Activated CD4-positive, alpha-beta memory T cell treated with anti-CD3 and anti-CD28 coated beads for 36 hours (primary cell): ENCODE measurements at places on chromosomes 2 and 18. TPM values are rescaled to one million over a fixed set of nuclear protein-coding genes. Genes with fewer than 3 reads are reported as not detected.

The RNF152 gene
- total RNA-seq, result 0.12 TPM

- H3K4me1 ChIP-seq, result no peaks in the 10 kb centered on the region
- H3K36me3 ChIP-seq, result no peaks in the 10 kb centered on the region
- H3K27me3 ChIP-seq, result peaks cover 11% of the 10 kb centered on the region
- no peak for DNase-seq
- no peak overlapping the region for H3K27ac ChIP-seq
Observed at GRCh38 chr18:76231402-76231801, 263.6 kb downstream of the ZNF516 start.

The CD8B gene
- total RNA-seq, result 0.87 TPM

DNA sequence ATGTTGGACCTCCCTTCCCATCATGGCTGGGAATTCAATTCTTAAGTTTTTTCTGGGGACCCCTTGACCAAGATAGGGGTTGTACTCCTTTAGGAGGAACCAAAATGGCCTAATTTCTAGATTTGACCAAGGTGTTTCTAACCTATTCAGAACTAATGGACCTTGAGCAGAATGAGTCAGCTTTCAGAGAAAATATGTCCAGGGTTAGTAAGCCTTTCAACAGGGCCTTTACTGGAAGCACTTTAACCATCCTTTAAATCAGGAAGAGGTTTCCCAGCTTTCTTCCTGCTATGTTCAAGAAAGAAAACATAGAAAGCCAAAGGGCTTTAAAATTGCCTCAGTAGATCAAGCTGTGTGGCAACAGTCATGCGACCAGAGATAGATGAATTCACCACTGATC is 1184.9 kb upstream of the ACVR2A start:
- no peaks in the 10 kb centered on the region for H3K27me3 ChIP-seq
- no peak overlapping the region for H3K4me3 ChIP-seq
- no peaks in the 10 kb centered on the region for H3K4me1 ChIP-seq
- no peak overlapping the region for H3K27ac ChIP-seq

- H3K27me3 ChIP-seq, result peaks cover 66% of the 10 kb centered on the region
- H3K27ac ChIP-seq, result no peak overlapping the region
- peak overlapping the region; percentile 5 for H3K4me3 ChIP-seq
- H3K36me3 ChIP-seq, result no peaks in the 10 kb centered on the region
- no peak for DNase-seq
Observed at GRCh38 chr18:22167091-22167470, 2.3 kb upstream of the GATA6 start.

The CFC1 gene
- not detected for total RNA-seq

The DSG4 gene
- not detected for total RNA-seq

GRCh38 chr2:111710085-111710484 is 173.9 kb downstream of the ANAPC1 start:
- H3K27me3 ChIP-seq, result peaks cover 29% of the 10 kb centered on the region
- H3K27ac ChIP-seq, result no peak overlapping the region
- H3K4me3 ChIP-seq, result no peak overlapping the region
- H3K4me1 ChIP-seq, result peaks cover 29% of the 10 kb centered on the region

DNA sequence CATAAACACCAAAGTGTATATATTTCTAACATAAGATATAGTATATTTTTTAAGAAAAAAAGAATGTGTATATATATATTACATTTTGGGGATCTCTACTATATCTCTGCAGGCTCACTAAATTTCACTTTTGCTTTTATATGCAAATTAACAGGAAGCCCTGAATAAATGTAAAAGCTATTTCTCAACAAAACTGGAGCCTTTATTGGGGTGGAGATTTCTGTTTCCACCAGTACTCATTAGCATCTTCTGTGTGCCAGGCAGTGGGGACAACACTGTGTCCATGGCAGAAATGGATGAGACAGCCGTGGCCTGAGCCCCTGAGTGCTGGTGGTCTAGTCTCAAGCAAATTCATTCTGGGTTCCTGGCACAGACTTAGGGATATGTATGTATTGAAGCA is 41.3 kb downstream of the C18orf63 start:
- DNase-seq, result no peak
- peaks cover 7% of the 10 kb centered on the region for H3K27me3 ChIP-seq
- no peaks in the 10 kb centered on the region for H3K36me3 ChIP-seq
- H3K4me1 ChIP-seq, result peaks cover 6% of the 10 kb centered on the region
- H3K27ac ChIP-seq, result no peak overlapping the region

DNA sequence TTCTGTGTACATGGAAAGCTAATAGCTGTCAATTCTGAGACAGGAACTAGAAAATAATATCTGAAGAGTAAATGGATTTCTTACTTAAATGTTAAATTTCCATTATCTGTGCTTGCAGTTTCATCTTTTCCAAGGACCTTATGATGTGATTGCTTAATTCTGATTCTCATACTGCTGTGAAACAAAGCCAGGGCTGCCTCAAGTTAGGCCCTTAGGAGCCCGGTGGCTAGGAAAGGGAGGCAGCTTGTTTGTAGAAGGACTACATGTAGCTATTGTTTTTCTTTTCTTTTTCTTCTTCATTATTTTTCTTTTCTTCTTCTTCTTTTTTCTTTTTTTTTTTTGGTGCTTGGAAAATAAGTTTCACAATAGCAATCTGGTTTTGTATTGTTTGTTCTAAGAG is 50.5 kb downstream of the XRCC5 start:
- no peak overlapping the region for H3K4me3 ChIP-seq
- DNase-seq, result no peak
- peaks cover 5% of the 10 kb centered on the region for H3K4me1 ChIP-seq
- H3K36me3 ChIP-seq, result peaks cover 74% of the 10 kb centered on the region

- H3K4me1 ChIP-seq, result no peaks in the 10 kb centered on the region
- no peak overlapping the region for H3K4me3 ChIP-seq
- no peaks in the 10 kb centered on the region for H3K27me3 ChIP-seq
- H3K36me3 ChIP-seq, result no peaks in the 10 kb centered on the region
- H3K27ac ChIP-seq, result no peak overlapping the region
Observed at GRCh38 chr2:34736482-34736881, 1137.4 kb upstream of the FAM98A start.

- H3K4me3 ChIP-seq, result no peak overlapping the region
- no peaks in the 10 kb centered on the region for H3K4me1 ChIP-seq
- H3K36me3 ChIP-seq, result no peaks in the 10 kb centered on the region
- DNase-seq, result no peak
- H3K27me3 ChIP-seq, result no peaks in the 10 kb centered on the region
- no peak overlapping the region for H3K27ac ChIP-seq
Observed at GRCh38 chr2:41137031-41137430, 685.1 kb upstream of the SLC8A1 start.

GRCh38 chr18:2776601-2777000 is 70.2 kb upstream of the EMILIN2 start:
- H3K27ac ChIP-seq, result no peak overlapping the region
- H3K4me1 ChIP-seq, result no peaks in the 10 kb centered on the region
- H3K27me3 ChIP-seq, result no peaks in the 10 kb centered on the region
- H3K36me3 ChIP-seq, result peaks cover 53% of the 10 kb centered on the region
- DNase-seq, result no peak

The IL37 gene
- not detected for total RNA-seq

The FAM228A gene
- total RNA-seq, result 0.12 TPM

GRCh38 chr2:98025481-98026037 is 29.8 kb upstream of the TMEM131 start:
- H3K4me1 ChIP-seq, result peaks cover 18% of the 10 kb centered on the region
- DNase-seq, result no peak
- no peak overlapping the region for H3K27ac ChIP-seq
- H3K27me3 ChIP-seq, result peaks cover 6% of the 10 kb centered on the region
- no peak overlapping the region for H3K4me3 ChIP-seq

The PRPF40A gene
- total RNA-seq, result 128 TPM

The IL1RL2 gene
- total RNA-seq, result 1.1 TPM

The TNS1 gene
- 0.92 TPM for total RNA-seq

- H3K4me3 ChIP-seq, result no peak overlapping the region
- no peak for DNase-seq
- peaks cover under 1% of the 10 kb centered on the region for H3K4me1 ChIP-seq
- H3K27ac ChIP-seq, result no peak overlapping the region
Observed at GRCh38 chr2:171723716-171724683, 36.7 kb downstream of the DYNC1I2 start.

- peaks cover 8% of the 10 kb centered on the region for H3K27me3 ChIP-seq
- peaks cover 5% of the 10 kb centered on the region for H3K4me1 ChIP-seq
- no peak for DNase-seq
- no peak overlapping the region for H3K4me3 ChIP-seq
Observed at GRCh38 chr2:47737191-47737975, 45.6 kb upstream of the MSH6 start.

The ALKAL2 gene
- not detected for total RNA-seq

DNA sequence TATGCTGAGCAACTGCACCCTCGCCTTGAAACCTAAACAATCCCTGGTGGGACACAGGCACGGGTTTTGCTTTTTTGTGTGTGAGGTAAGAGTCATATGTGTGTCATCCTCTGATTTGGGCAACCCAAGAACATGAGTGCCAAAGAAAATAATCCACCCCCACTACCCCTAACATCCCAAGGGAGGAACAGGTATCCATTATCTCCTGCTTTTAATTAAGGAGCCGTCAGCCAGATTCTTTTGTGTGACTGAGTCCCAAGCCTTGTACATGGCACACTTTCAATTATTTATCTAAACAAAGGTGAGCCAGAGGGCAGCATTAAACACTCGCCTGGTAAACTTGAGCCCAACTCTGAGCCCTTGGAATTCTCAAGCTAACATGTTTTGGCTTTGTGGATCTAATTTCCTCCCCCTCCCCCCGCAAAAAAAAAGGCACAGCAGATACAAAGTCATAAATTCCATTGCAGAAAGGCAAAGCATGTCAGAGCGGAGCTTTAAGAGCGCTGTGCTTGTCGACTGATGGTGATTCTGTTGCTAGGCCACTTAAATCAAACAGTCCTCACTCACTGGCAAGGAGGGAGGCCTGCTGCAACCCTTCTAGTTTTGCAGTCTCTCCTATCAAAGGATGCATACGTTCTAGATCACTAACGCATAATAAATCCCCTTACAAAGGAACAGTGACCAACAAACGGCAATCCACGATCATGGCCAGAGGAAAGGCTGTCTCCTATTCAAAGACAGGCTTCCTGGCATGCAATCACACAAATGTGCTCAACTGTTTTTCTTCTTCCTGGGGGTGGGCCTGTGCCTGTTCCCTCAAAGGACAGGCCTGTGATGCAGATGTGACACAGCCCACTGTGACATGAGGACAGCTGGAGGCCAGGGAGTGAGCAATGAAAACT is 143.5 kb upstream of the LMAN1 start:
- peaks cover 6% of the 10 kb centered on the region for H3K27me3 ChIP-seq
- DNase-seq, result no peak
- H3K4me1 ChIP-seq, result no peaks in the 10 kb centered on the region
- H3K4me3 ChIP-seq, result no peak overlapping the region
- H3K27ac ChIP-seq, result no peak overlapping the region

DNA sequence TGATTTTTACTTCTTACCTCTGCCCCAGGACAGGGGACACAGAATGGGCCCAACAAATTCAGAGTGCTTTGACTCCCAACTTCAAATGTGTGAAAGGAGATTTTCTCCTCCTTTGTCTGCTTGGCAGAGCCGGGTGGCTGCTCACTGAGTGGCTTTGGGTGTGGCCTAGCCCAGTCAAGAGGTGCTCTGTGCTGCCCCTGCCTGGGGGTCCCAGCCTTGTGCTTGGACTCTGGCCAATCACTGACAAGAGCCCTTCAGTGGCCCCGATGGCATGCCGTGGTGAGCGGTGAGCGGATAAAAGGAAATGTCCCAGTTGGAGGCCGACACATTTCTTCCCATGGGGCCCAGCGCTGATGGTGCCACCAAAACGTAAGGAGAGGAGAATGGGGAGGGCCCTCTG is 259.2 kb downstream of the CELF4 start:
- no peak for DNase-seq
- H3K27me3 ChIP-seq, result no peaks in the 10 kb centered on the region
- H3K36me3 ChIP-seq, result no peaks in the 10 kb centered on the region
- no peak overlapping the region for H3K4me3 ChIP-seq
- no peak overlapping the region for H3K27ac ChIP-seq
